ENCODE measurements at places on chromosomes 16 and 17. TPM values are rescaled to one million over a fixed set of nuclear protein-coding genes. Genes with fewer than 3 reads are reported as not detected.
A peak's percentile ranks its signal among the peaks of the same experiment; 100 is the strongest.

The ZNF821 gene
- total RNA-seq, result 14.4 TPM

The LLGL2 gene
- 9.9 TPM for total RNA-seq

The C17orf100 gene
- 2.6 TPM for total RNA-seq

The HGS gene
- 66.7 TPM for total RNA-seq

The DBF4B gene
- total RNA-seq, result 9.4 TPM

DNA sequence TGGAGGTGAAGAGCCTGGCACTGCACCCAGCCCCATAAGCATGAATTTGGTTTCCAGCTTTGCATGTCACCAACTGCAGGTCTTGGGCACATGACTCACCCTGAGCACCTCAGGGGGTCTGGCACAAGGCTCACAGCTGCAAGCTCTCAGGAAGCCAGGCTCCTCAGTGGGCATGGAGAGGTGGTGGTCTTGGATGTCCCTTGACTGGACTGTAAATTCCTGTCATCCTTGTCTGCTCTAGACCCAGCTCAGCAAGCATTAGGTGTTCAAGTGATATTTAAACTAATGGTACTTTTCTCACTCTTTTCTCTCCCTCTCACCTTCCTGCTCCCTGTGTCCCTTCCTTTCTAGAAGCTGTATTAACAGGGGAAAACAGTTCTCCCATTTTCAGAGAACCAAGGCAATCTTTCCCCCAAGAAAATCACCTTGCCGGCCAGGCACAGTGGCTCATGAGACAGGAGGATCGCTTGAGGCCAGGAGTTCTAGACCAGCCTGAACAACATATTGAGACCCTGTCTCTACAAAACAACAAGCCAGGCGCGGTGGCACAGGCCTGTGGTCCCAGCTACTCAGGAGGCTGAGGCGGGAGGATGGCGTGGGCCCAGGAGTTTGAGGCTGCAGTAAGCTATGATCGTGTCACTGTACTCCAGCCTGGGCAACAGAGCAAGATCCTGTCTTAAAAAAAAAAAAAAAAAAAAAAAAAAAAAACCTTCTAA lies 5.1 kb upstream of the KIFC3 start:
- DNase-seq, result no peak

DNA sequence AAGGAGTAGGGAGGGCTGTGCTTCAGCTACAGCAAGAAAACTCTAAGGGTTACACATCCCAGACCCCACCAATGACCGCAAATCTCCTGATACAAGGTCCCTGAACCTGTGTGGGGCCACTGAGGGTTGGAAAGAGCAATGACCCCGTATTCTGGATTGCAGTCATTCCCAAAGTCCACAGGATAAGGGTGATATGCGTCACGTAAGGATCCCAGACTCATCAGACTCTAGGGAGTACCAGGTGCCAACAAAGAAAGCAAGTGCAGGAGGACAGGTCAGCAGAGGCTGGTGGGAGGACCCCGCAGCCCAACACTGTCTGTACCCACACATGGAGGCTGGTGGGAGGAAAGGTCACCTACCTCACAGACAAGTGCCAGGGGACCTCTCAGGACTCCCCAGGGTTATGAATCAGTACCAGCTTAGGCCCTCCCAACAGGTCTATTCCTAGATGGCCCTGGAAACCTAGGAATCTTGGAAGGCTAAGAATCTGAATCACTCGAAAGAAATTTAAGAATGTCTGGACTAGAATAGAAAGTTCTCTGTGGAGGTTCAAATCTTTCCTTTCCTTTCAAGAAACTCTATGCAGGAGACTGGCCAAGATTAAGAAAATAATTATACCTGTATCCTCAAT lies 16.2 kb downstream of the PITPNA start:
- DNase-seq, result no peak

DNA sequence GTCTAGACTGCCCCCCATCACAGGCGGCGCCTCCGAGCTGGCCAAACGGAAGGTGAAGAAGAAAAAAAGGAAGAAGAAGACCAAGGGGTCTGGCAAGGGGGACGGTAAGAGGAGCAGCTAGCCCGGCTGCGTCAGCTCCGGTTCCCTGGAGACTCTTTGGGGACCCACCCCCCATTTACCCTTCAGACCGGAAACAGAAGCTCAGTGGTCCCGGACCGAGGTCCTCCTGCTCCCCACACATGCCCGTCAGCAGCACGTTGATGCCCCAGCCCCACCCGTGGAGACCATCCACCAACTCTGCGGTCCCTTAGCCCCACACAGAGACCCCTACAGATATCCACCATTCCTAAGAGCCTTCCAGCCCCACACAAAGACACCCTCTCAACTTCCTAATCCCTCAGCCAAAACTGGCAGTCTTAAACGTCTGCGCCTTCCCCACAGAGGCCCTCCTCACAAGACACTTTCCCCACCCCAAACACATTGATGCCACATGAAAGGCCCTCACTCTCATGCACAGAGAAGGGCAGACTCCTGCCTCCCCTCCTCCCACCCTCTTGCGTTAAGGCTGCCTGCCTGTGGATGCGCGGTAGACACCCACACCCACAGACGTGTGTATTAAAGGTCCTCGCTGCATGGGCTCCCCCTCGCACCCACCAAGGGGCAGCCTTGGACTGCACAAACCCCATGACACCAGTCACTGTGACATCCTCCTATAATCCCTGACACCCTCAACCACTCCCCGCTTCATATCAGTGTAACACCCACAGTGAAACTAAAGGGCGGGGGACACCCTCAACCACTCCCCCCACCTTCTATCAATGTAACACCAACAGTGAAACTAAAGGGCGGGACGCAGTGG lies 58.2 kb upstream of the RPH3AL start:
- peak; percentile 74 for DNase-seq

- DNase-seq, result peak; percentile 79
Observed at GRCh38 chr17:78324391-78325075, 35.3 kb downstream of the SOCS3 start.

DNA sequence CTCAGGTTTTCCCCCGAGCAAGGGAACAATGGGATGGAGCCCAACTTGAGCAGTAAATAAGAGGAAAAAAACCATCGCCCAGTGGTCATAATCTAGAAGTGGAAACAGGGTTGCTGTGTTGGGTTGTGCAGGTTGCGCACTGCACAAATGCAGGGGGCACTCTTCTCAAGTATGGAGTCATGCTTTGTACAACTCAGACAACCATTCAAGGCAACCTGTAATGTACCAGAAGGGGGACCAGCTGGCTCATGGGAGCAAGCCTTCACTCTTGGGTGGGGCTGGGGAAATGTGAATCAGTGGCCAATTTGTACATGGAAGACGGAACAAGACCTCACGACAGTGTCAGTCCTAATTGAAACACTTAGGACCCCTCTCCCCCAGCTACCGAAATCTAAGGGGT lies 23.9 kb upstream of the LITAF start:
- DNase-seq, result no peak

- peak; percentile 35 for DNase-seq
Observed at GRCh38 chr16:58048494-58049231, 23.1 kb downstream of the MMP15 start.

DNA sequence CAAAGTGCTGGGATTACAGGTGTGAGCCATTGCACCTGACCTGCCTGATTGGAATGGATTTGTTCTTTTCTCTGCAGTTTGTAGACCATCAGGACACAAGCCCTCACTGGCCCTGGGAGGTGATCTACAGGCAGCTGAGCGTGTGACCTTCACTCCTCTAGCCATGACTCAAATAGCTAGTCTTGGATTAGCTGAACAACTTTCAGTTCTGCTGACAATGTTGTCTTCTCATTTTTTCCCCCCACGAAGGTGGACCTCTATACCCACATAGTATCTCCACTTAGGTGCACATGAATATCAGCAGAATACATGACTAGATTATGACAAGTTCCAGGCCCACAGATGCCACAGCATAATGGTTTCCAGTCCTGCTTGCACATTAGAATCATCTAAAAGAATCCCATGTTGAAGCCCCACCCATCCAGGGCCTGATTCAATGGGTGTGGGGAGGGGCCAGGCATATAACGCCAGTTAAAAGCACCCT lies 36.8 kb downstream of the HS3ST3B1 start:
- no peak for DNase-seq

- DNase-seq, result peak; percentile 79
Observed at GRCh38 chr17:74037320-74037719, 166.2 kb upstream of the RPL38 start.

- no peak for DNase-seq
Observed at GRCh38 chr16:51761001-51761400, 609.9 kb upstream of the SALL1 start.

DNA sequence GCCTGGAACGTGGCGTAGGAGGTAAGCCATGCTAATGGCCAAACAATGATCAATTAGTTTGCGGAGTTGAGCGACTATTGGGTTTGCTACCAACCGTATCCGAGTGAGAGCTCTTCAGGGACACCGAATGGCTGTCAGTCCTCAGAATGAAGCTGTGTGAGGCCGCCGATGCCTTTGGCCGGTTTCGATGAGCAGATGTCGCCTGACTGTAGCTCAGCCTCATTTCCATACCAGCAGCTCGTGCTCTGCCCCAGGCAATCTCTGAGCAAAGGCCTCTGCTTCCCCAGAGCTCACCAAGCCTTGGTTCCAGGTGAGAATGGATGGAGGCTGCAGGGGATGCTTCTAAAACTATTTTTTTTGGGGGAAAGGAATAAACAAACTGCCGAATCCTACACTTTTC lies 111.7 kb upstream of the HS3ST4 start:
- DNase-seq, result peak; percentile 74

Measured in spinal cord (tissue), 10 donors.